NCI-H1417 (cell line): ENCODE measurements at places on chromosomes 7 and 10.

DNA sequence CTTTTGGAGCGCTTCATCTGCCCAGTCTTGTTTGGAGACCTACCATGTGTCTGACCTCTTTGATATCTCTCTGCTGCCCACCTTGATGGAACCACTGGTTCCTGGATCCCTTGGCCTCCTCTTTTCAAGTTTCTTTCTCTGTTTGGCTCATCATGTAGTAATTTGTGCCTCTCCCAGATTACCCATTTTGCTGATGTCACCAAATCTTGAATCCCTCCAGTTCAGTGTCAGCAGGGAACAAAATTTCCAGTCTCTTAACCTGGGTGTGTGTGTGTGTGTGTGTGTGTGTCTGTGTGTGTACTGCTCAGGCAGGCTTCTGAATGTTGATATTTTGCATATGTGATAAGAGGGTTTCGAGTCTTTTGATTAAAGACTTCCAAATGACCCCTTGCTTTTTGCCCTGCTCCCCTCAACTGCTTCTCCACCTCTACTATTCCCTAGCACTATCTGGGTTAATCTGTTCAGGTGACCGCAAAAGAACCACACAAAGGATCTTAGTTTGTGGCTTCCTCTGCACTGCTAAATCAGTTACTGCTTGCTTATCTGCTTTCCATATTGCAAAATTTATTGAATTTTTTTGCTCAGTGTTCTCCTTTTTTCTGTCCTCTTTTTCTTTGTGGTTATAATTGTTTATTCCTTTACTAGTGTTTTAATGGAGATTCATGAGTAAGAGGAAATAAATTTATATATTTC, 25.7 kb downstream of the MYO3A start:
- no peak for DNase-seq

DNA sequence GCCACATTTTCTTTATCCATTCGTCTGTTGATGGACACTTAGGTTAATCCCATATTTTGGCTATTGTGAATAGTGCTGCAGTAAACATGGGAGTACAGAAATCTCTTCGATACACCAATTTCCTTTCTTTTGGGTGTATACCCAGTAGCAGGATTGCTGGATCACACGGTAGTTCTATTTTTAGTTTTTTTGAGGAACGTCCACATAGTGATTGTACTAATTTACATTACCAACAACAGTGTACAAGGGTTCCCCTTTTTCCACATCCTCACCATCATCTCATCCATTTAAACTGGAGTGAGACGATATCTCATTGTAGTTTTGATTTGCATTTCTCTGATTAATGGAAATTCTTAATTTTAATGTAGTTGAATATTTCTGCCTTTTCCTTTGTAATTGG, 19.3 kb downstream of the VKORC1L1 start:
- DNase-seq = no peak

DNA sequence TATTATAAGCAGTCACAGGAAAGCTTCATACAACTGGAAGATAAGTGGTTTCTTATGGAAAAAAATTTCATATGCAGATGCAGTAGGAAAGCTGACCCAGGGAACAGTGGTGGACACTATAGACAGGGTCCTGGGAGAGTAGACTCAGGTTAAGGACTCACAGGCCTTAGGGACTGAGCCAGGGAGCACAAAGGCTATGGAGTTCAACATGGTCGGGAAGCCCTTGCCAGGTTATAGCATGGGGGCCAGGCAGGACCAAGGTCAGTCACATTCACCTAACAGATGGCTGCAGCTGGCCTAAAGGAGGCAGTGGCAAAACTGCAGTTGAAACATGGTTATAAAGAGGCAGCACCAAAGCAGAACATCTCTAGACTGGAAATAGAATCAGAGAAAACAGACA, 54.9 kb upstream of the UNC5B start:
- no peak for DNase-seq

GRCh38 chr10:29962166-29962850, 97.1 kb downstream of the JCAD start:
- DNase-seq = peak; percentile 20

DNA sequence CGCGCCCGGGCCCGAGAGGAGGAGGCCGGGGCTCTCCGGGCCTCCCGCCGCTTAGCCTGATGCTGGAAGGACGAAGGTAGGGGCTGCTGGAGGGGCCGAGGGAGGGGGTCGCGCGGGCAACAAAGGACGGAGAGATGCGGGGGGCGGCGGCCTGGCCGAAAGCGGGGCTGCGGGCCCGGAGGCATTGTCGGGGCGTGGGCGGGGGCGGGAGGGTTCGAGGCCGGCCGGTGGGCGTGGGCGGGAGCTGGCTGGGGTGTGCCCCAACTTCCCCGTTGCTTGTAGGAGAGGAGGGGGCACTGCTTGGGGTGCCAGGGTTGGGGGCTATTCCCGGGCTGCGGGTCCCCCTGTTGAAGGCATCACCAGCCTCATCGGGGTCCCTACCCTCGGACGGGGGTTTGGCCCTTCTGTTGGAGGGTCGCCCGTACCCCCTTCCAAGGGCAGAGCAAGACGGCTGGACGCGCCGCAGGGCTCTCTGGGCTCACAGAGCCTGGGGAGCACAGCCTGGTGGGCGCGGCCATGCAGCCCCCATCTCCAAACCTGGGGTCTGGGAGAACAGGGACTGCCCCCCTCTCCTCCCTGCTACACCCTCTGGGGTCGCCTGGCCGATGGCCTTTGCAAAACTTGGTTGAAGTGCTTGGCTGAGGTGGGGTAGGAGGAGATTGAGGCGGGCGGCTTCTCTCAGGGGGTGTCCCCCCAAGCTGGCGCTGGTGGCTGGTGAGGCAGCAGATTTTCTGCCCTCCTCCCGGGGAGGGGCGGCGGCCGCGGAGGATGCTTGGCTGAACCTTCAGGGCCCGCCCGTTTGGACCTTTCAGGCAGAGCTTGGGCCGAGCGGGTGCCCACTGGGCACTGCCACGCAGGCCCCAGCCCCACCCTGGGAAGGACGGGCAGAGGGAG, 699 bp downstream of the CLIP2 start:
- peak; percentile 66 for DNase-seq

GRCh38 chr7:134651991-134652390, 5.3 kb downstream of the BPGM start:
- DNase-seq = no peak

DNA sequence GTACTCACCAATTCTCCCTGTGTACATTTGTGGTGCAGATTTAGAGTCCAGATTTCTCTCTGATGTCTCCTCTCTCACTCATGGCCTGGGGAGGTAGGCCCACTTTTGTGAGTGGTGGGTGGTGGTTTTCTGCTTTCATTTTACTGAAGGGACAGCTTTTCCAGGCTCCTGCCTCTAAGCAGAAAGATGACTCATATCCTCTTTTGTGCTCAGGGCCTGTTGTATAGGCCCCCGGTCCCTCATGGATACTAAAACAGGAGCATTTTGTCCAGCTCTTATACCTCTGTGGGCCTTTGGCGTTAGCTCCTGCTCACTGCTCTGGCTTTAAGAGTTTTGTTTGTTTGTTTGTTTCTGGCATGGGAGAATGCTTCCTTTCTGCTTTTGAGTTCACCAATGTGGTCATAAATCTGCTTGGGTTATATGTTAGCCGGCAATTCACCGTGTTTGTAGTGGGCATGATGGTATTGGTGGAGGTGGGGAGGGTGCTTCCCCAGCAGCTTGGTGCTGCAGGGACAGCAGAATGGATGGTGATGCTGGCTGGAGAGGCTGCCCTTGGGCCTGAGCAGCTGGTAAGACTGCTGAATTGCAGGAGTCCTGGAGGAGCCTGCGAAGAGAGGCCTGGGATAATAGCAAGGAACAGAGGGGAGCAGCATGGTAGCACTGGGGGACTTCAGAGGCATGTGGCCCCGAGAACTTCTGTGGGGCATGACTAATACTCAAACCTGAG, 468.7 kb downstream of the RPS24 start:
- no peak for DNase-seq

GRCh38 chr10:124957404-124957947, 15.6 kb downstream of the ZRANB1 start:
- DNase-seq = no peak

- DNase-seq = no peak
These were observed 66.4 kb upstream of the TNRC18 start for GRCh38 chr7:5489991-5490536.

- DNase-seq = no peak
These were observed 254.8 kb downstream of the INHBA start for GRCh38 chr7:41448104-41448503.

- no peak for DNase-seq
These were observed 60.9 kb downstream of the ABCC2 start for GRCh38 chr10:99843310-99843709.

GRCh38 chr10:123741146-123741545, 75.0 kb downstream of the GPR26 start:
- no peak for DNase-seq

GRCh38 chr10:43082746-43083145, 5.9 kb downstream of the RET start:
- DNase-seq = no peak

- peak; percentile 15 for DNase-seq
These were observed 64.2 kb upstream of the CAPZA2 start for GRCh38 chr7:116798232-116798631.

GRCh38 chr10:59300386-59300785, 62.0 kb downstream of the FAM13C start:
- DNase-seq = no peak

GRCh38 chr7:92647011-92647625, 56.9 kb upstream of the FAM133B start:
- no peak for DNase-seq

DNA sequence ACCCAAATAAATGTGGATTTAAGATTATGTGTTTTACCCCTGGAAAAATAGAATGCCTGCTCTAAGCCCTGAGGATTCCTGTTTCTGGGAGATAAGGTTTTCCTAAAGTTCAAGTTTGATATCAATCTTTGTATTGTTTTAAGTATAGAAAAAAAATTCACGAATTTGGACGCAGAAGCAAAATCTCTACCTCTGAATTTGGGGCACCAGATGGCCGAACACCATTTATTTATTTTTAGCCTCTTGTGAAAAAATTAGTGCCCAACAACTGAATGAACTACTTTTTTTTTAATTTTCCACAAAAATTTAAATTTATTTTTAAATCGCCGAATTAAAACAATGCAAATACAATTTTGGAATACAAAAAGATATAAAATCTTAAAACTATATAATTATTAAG, 128.1 kb upstream of the SP4 start:
- no peak for DNase-seq
